NCI-H1436 treated with DMSO at 0.1 percent for 48 hours (cell line): ENCODE measurements at places on chromosomes 16 and 17.

- no peak for DNase-seq
Observed at GRCh38 chr17:17546399-17547185, 44.9 kb downstream of the PEMT start.

DNA sequence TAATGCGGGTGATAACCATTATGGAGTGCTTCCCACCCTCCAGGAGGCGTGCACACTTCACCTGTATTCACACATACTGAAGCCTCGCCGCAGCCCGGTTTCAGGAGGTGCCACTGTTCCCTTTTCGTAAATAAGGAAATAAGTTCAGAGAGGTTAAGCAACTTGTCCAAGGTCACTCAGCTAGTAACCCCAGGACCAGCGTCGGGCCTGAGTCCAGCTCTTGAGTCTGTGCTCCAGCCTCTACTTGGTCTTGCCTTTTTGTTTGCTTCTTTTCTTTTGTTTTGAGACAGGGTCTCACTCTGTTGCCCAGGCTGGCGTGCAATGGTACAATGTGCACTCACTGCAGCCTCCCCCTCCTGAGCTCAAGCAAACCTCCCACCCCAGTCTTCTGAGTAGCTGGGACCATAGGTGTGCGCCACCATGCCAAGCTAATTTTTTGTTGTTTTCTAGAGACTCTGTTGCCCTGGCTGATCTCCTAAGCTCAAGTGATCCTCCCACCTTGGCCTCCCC, 63.5 kb upstream of the CIBAR2 start:
- no peak for DNase-seq

GRCh38 chr16:67528870-67529581, 397 bp downstream of the RIPOR1 start:
- no peak for DNase-seq

DNA sequence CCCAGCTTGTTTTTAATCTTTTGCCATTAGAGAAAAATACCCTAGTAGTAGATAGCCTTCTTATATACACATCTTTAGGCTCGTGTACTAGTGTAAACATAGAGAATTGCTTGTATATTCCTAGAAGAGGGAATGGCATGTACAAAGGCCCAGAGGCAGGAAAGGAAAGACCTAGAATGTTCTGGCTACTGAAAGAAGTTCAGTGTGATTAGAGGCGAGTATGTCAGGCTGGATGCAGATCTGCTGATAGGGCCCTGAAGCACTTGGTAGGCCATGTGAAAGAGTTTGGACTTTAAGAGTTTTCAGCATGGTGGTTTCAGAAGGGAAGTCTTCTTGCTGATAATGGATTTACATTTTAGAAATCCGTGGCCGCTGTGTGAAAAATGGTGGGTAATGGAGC, 17.4 kb downstream of the CTCF start:
- DNase-seq = no peak

DNA sequence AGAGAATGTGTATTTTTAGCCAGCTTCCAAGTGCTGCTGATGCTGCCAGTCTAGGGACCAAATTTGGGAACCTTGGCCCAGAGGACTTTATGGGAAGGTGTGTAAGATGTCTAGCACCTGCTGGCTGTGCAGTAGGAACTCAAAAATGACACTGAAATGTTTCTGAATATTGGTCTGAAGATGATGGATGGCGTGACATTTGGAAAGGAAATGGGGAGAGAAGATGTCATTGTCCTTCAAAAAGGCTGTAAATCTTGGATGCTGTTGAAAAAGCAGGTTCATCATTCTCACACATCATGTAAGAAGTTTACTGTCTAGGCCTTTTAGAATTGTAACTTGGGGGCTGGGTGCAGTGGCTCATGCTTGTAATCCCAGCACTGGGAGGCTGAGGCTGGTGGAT, 6.7 kb downstream of the EPN2 start:
- no peak for DNase-seq

- DNase-seq = no peak
Observed at GRCh38 chr17:18987862-18988545, 16.6 kb downstream of the FAM83G start.

DNA sequence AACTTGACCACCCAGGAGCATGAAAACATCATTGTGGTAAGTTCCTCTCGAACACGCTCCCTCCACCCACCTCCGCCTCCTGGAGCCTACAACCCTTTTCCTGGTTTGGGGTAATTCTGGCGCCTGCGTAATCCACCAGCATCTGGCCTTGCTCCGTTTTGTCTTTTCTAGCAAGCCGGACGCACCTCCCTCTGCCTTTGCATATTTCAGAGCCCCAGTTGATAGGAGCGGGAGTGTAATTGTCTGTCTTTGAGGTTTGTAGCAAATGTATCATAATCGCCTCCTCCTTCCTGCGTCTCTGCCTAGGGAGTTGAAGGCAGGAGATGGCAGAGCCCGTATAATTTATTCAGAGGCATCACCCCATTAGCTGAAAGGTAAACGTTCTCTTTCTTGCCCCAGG, 121.3 kb upstream of the PLCG2 start:
- peak; percentile 77 for DNase-seq

GRCh38 chr17:55368706-55369105, 52.9 kb downstream of the MMD start:
- no peak for DNase-seq

DNA sequence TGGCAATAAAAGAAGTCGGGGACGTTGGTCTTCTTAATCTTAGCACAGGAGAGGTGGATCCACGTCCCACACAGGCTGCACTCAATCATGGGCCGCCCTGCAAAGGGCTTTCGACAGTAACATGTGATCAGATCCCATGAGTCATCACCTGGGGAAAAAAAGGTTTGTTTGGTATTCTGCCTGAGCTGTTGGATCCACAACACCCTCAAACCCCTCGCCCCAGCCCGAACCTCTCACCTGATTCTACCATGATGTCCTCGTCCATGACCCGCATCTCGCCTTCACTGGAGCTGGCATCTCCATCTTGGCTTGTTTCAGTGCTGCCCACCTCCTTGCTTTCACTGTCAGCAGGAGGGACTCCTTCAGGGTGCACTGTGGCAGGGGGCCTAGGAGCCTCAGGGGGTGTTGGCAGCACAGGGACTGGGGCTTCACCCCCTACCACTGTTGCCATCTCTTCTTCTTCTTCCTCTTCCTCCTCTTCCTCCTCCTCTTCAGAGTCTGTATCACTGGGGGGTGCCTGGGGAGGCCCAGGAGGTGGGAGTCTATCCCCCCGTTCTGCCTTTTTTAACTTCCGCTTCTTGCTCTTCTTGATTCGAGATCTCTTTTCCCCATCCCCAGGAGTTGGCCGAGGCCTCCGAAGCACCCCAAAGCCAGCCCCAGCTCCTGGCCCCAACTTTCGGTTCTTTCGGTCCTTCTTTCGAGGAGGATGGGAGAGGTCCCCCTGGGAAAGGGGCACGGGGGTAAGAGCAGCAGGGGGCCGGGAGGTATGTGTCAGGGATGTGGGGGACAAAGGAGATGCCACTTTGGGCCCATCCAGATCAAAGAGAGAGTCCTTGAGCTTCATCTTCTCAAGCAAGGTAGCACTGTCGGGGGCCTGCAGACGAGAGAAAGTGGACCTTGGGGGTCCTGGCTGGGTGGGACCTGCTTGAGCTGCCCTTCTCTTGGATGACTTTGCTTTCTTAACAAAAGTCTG, 1.7 kb upstream of the DVL2 start:
- DNase-seq = no peak

- DNase-seq = no peak
Observed at GRCh38 chr17:31378638-31379037, 12.8 kb upstream of the RAB11FIP4 start.

DNA sequence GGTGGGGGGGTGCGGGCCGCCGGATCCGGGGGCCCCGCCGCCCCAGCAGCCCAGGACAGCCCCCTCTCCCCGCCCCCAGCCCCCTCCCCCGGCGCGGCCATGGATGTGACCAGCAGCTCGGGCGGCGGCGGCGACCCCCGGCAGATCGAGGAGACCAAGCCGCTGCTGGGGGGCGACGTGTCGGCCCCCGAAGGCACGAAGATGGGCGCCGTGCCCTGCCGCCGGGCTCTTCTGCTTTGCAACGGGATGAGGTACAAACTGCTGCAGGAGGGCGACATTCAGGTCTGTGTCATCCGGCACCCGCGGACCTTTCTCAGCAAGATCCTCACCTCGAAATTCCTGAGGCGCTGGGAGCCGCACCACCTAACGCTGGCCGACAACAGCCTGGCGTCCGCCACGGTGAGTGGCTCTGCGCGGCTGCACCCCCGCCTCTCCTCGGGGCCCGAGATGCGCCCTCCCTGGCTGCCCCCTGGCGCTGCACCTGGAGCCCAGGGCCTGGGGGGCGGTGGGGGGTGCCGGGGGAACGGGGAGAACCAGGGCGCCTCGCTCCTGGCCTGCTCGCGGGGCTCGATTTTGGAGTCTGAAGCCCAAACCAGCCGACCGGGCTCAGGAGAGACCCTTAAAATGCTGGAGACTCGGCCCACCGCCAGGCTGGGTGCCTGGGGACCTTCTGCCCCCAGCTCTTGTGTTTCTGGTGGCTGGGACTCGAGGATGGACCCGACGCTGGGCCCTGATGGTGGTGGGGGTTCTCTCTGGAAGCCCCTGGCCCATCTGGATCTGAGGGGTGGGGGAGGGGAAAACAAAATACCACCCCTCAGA, 744 bp downstream of the CMIP start:
- DNase-seq = no peak

- no peak for DNase-seq
Observed at GRCh38 chr17:34082404-34082803, 172.7 kb upstream of the CCL2 start.

- no peak for DNase-seq
Observed at GRCh38 chr17:49779739-49780231, 8.7 kb upstream of the KAT7 start.

- no peak for DNase-seq
Observed at GRCh38 chr17:64707050-64707591, 45.0 kb upstream of the SMURF2 start.

DNA sequence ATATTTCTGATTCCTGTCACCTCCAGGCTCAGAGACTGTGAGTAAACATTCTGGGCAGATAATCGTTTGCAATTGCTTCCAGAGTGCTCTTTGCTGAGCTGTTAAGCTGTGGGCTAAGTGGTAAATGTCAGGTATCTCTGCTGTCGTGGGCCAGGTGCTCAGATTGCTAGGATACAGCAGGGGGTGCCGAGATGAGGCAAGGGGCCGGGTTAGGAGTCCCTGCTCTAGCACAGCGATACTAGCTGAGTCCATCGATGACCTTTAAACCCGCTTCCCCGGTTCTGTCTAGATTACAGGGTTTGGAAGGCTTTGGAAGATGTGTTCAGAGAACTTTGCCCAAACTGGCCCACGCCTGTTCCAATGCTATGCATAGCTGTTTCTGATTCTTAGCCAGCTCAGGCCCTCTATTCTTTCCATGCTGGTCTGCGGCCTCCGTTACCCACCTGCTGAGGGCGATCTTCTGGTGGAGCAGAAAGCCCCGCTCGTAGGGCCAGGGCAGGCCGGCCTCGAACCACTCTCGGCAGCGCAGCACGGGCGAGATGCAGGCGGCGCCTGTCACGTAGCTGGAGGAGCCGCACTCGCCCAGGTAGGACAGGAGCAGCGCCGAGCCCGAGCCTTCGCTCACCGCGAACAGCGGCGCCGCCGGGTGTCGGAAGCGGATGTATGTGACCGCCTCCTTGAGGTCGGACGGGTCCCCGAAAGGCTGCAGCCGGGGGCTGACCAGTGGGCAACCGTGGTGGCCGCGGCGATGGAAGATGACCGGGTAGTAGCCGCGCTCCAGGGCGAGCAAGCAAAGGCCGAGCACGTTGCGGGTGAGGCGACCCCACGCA, 979 bp downstream of the ABHD15 start:
- DNase-seq = peak; percentile 80

DNA sequence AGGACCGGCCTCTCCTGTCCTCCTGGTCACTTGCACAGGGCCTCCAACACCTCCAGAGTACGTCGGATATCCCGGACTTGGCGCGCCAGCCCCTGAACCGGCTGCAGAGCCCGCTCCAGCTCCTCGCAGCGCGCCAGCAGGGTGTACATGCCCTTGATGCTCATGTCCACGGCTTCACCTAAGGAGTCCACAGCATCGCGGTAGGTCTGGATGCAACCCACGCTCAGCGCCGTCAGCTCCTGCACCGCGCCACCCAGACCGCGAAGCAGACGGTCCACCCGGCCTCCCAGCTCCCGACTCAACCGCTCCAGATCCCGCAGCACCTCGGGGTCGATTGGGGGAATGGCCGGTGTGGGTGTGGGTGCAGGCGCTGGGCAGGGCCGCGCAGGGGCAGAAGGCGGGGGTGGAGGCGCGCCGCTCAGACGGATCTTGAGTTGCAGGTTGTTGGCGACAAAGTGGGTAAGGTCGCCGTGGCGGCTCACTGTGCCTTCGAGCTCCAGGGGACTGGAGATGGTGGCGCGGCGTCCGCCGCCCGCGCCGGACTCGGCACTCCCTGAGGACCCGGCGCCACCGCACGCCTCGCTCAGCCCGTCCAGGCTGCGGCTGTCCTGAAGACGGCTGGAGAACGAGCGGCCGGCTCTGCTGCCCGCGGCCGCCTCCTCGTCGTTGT, 804 bp downstream of the BORCS6 start:
- DNase-seq = no peak

GRCh38 chr16:80527297-80527696, 13.5 kb upstream of the DYNLRB2 start:
- no peak for DNase-seq

- DNase-seq = no peak
Observed at GRCh38 chr17:75571197-75571884, 16.3 kb upstream of the MYO15B start.

- DNase-seq = no peak
Observed at GRCh38 chr16:89407925-89408300, 82.4 kb downstream of the ANKRD11 start.

- no peak for DNase-seq
Observed at GRCh38 chr16:12541672-12542071, 262.0 kb downstream of the CPPED1 start.

- DNase-seq = no peak
Observed at GRCh38 chr16:61812251-61812650, 224.0 kb downstream of the CDH8 start.

DNA sequence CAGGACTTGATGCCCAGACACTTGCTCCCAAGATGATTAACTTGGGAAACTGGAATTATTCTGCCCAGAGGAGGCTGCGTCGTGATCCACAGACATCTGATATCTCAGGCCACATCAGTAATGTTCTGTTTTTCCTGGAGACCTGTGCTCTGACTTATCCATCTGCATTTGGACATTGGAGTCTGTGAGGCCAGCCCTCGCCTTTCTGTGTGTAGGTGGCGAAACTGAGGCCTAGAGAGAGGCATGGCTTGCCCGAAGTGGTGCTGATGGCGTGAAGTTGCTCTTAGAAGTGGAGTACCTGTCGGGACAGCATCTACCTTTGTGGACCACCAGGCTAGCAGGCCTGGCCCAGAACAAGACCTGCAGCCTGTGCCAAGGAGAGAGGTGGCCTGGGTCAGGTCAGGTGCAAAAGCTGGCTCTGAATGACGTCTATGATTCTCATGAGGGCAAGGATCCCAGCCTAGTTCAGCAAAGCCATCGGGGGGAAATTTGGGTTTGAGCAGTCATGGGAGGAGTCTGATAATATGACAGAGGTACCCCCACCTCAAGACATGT, 186.8 kb upstream of the ZNF469 start:
- no peak for DNase-seq
